Activated T-cell treated with anti-CD3 and anti-CD28 coated beads for 24 hours (primary cell): ENCODE measurements at places on chromosomes 2 and 18.

DNA sequence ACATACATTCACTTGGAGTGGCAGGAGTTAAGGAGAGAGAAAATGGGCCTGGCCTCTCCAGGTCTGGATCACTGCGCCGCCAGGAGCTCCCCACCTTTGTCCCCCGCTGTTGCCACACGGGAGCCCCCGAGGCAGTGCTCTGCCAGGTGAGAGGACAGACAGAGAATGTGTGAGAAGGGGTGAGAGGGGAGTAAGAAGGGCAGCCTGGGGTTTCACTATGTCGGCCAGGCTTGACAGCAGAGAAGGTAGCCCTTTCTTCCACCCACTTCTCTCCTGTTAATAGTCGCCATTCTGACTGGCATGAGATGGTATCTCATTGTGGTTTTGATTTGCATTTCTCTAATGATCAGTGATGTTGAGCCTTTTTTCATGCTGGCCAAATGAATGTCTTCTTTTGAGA is 26.2 kb upstream of the ARHGEF4 start:
- DNase-seq = no peak

DNA sequence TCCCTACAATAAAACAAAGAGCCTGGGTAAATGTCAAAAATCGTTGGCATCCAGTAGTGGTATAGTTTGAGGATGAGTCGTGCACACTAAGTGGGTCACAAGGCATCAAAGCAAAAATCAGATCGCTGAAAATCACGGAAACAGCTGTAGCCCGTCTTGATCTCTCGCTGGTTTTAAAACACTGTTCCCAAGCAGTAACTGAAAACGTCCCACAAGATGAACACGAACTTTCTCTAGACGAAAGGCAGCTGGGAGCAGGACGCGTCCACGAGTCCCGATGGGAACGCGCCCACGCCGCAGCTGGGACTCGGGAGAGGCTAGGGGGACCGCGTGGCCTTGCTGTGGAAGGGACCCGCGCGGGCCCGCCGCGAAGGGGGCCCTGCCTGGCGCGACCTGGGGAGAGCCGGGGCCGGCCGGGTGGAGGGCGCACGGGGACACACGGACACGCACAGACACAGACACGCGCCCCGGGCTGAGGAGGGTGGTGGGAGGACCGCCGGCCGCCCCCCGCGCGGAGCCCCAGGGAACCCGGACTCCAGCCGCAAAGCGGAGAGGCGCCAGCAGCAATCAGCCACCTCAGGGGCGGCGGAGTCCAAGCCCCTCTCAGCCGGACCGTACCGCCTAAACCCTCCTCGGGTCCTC is 651 bp downstream of the STK17B start:
- no peak for DNase-seq

- DNase-seq = no peak
Observed at GRCh38 chr18:45774065-45774521, 50.1 kb downstream of the SLC14A1 start.

DNA sequence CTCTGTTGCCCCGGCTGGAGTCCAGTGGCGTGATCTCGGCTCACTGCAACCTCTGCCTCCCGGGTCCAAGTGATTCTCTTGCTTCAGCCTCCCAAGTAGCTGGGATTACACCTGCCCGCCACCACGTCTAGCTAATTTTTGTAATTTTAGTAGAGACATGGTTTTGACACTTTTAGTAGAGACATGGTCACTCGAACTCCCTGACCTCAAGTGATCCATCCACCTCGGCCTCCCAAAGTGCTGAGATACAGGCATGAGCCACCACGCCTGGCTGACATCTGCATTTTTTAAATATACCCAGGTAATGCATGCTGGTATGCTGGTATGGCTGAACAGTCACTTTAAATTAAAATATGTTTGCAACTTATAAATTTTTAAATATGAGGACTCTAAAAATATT is 91.9 kb downstream of the EPB41L3 start:
- no peak for DNase-seq

DNA sequence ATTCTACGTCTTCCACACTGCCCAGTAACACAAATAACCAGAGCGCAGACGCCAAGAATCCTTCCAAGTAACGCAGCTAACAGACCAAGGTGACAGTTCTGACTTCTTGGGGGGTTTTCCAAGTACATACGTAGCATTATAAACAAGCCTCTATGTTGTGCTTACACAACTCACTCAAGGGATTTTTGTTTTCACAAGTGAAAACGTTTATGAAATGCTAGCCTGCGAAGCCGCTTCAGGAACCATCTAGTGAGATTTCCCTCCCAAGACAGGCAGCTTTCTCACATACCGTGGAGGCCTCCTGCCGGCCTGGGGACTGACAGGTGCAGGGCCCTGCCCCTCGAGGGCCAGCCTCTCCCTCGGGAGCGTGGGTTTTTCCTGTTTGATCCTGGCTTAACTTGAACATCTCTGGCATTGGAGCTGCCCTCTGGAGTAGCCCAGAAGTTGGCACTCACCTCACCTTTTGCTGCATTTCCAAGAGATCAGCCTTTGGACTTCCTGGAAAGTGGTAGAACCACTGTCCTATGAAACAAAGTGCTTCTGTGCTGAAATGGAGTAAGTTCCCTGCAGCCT is 151.1 kb downstream of the MBP start:
- DNase-seq = no peak

- no peak for DNase-seq
Observed at GRCh38 chr2:142100970-142101369, 29.8 kb downstream of the LRP1B start.

GRCh38 chr2:176242276-176242675 is 27.0 kb upstream of the MTX2 start:
- no peak for DNase-seq

- no peak for DNase-seq
Observed at GRCh38 chr18:35454803-35455202, 43.0 kb downstream of the INO80C start.

GRCh38 chr2:204655101-204655500 is 109.8 kb downstream of the PARD3B start:
- no peak for DNase-seq

- no peak for DNase-seq
Observed at GRCh38 chr2:98015671-98016070, 19.9 kb upstream of the TMEM131 start.

- DNase-seq = no peak
Observed at GRCh38 chr2:27307287-27307544, 1.0 kb downstream of the UCN start.

DNA sequence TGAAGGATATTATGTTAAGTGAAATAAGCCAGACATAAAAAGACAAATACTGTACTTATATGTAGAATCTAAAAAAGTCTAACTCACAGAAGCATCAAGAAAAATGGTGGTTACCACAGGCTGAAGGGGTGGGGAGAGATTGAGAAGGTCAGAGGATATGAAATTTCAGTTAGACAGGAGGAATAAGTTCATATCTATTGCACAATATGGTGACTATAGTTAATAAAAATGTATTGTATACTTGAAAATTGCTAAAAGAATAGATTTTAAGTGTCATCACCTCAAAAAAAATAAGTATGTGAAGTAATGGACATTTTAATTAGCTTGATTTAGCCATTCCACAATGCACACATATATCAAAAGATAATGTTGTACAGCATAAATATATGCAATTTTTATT is 19.8 kb downstream of the ACMSD start:
- DNase-seq = no peak

DNA sequence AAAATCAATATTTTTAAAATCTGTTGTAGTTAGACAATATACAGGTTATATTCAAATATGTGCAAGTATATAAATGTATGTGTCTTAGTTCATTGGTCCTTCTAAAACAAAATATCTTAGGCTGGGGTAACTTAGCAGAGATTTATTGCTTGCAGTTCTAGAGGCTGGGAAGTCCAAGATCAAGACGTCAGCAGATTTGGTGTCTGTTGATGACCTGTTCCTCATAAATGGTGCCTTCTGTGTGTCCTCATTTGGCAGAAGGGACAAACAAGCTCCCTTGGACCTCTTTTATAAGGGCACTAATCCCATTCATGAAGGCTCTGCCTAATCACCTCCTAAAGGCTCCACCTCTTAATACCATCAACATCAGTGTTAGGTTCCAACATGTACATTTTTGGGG is 31.3 kb downstream of the ABI2 start:
- no peak for DNase-seq

GRCh38 chr2:10064932-10065772 is 15.1 kb downstream of the CYS1 start:
- no peak for DNase-seq

- DNase-seq = no peak
Observed at GRCh38 chr2:10242998-10243925, 59.4 kb upstream of the HPCAL1 start.

GRCh38 chr2:48383036-48383435 is 146.9 kb upstream of the STON1 start:
- DNase-seq = no peak

DNA sequence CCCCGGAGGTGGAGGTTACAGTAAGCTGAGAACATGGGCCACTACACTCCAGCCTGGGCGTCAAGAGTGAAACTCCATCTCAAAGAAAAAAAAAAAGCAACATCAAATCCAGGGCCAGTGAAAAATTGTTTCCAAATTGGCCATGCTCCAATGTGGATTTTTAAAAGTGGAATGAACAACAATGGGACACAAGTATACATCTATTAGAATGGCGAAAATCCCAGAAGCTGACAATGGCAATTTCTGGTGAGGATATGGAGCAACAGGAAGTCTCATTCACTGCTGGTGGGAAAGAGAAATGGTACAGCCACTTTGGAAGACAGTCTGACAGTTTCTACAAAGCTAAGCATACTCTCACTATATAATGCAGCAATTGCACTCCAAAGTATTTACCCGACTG is 161.4 kb downstream of the UXS1 start:
- DNase-seq = no peak

- no peak for DNase-seq
Observed at GRCh38 chr2:23459032-23459431, 74.1 kb downstream of the KLHL29 start.

DNA sequence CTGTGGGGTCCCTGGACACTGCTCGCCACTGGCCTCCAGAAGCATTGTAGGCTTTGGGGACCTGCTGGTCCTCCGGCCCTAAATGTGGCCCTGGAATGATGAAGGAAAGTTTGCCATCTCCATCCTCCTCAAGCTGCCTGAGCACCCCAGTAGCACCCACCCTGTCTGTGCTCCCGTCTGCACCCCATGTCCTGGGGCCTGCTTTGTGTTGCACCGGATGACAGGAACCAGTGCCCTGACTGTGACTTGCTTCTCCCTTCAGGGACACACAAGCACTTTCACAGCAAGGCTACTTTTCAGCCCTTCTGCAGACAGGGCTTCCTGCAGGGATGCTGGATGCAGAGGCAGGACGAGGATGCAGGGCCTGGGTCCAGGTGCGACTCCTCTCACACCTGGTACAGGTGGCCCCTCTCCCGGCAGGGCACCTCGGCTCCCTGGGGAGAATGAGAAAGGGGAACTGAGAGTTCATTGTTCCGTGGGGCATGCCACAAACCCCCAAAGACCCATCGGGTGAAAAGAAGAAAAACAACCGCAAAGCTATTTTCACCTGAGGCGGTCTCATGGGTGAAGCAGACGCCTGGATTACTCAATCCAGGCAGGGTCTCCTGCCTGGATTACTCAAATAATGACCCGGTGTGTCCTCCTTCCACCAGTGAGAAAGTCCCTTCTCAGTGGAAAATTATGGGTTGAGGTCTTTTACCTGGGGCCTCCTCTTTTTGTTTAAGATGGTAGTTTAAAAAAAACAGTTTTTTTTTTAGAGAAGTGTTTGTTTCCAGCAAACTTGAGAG is 74.9 kb downstream of the LONRF2 start:
- DNase-seq = no peak

GRCh38 chr18:45381282-45381681 is 234.0 kb upstream of the SLC14A2 start:
- DNase-seq = no peak

GRCh38 chr2:234453216-234453615 is 43.7 kb downstream of the ARL4C start:
- no peak for DNase-seq

DNA sequence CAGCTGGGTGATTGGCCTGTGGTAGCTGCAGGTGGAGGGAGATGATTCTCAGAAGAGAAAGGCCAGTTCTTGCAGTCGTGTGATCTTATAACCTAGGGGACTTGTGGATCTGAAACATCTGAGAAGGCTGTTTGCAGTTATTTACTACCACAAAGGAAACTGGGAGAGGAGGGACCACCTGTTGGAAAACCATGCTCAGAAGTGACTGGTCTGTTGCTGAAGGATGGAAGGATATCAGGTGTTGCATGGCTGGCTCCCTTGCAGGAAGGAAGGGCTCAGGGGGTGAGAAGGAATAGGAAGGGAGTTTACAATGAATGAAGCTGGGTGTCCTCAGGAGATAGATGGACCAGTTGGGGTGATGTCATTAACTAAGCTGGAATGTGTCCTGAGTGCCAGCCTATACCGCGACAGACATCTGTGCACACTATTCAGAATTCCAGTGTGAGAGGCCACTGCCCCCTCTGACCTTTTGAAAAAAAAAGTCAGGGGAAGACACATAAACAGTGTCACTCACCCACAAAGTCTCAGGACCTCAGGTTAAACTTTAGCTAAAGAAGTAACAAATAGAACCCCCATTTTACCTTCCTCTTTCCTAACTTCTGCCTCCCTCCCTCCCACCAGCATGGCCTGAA is 17.5 kb downstream of the IGFBP2 start:
- no peak for DNase-seq

DNA sequence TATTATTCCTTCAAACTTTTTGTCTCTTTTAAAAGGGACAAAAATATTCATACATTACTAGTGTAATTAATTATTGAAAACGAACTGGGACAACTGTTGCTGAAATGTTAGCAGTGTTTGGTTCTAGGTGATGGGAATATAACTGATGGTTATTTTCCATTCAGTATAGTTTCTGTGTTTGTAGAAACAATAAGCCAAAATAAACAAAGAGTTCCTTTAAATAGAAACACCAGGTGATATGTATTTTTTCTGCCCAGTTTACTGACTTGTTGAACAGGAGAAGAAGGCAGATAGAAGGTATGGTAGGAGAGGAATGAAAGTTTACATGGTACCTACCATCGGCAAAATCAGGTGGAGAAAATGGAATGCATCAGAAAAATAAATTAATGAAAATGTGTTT is 74.2 kb downstream of the LYPD6B start:
- DNase-seq = no peak

DNA sequence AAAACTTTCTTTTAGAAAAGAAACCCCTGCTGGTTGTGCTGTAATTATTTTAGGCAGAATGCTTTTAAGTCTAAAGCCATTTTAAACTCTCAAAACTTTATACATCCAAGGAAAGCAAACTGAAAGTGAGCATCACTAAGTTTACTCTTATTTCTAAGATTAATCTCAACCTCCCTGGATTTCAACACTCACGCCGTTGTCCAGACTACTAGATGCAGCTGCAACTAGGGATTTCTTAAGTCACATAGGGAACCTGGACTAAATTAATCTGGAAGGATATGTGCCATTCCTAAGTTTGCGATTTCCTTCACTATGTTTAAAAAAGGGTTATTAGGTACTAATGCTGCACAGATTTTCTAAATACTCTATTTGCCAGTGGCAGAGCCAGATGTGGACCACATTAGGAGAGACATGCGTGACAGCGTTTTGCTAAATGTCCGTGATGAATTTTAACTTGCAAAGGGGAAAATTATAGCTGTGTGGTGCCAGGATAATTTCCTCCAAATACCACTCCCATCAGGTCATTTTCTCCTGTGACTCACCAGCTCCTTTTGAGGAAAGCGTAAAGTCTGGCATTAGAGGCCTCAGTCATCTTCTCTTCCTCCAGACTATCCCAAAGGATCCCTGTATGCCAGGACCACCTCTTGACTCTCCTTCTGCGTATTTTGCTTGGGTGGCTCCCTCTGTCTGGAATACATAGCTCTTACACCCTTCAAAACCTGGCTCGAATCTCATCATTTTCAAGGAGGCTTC is 143.7 kb downstream of the ATL2 start:
- no peak for DNase-seq
